Activated T-helper 1 cell treated with anti-CD3 and anti-CD28 coated beads, Interleukin-12 subunit alpha, Interleukin-12 subunit beta, Interleukin-2, Interleukin-4 antibody, amounts not matched to agents 30 ng/mL and 10 ng/mL and 1 ng/mL, durations not matched to agents 14 hours and 24 hours and 36 hours (primary cell): ENCODE measurements at places on chromosomes 6 and 20.

DNA sequence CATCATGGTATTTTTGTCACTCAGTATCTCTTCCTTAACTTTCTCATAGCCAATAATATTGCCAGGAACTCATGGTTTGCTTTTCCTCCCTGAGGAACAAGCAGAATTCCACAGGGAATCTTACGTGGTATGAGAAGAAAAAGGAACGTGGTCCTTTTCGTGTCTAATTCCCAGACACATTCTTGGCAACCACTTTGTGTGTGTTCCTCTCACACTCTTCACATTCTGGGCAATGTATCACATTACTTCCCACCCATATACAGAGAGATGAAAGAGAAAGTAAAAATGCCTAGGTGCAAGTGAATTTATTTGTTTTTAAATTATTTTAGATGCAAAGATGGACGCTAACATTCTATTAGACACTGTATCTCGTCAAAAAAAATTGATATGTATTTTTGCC, 102.7 kb downstream of the PTPRK start:
- no peak for DNase-seq

GRCh38 chr20:49420292-49420691, 62.2 kb downstream of the KCNB1 start:
- DNase-seq: no peak

DNA sequence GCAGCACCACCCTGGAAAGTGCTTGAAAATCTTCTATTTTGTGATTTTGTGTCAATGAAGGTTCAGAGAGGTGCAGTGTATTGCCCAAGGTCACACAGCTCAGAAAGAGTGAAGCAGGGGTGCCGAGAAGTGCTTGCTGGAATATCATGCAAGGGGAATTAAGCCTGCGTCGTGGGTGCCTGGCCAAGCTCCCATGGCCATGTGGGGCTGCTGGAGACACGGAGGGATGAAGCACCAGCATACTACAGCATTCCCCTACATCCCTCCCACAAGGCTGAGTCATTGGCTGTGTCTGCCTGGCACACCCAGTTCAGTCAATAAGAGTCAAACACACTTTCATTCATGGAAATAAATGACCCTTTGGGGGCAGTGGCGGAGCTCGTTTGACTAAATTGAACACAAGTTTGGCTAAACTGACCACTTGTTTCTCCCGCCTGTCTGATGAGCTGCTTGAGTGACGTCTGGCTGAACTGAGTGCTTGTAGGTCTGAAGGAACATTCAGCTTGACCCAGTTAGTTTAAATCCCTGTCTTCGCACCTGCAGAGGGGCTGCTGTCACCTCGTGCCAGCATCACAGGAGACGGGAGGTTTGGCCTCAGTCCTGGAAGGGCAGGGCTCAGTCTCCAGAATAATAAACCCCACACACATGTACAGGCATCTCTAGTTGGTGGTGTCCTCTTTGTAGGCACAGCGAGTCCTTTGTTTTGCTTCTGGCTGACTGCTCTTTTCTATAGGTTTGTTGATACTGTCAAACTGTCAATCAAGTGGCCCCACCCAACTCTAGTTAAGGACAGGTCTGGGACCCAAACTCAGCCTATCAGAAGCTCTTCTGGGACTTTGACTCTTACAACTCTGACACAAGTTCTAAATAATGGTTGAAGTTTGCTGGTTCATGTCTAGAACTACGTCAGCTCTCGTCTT, 8.4 kb upstream of the TGM2 start:
- no peak for DNase-seq

DNA sequence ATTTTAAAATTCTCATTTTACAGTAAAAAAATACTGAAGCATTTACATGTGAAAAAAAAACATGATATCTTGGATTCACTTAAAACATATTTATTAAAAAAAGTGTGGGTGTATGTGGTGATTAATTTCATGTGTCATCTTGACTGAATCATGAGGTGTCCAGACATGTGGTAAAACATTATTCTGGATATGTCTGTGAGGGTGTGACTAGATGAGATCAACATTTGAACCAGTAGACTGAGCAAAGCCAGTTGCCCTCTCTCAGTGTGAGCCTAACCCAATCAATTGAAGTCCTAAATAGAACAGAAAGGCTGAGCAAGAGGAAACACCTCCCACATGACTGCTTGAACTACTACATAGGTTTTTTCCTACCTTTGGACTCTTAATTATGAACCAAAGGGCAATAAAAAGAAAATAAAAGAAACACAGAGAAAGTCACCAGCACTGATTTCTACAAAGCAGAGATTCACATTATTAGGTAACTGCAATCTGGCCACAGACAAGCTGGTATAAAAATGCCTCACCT, 90.5 kb upstream of the VGLL2 start:
- DNase-seq: no peak

GRCh38 chr6:134722200-134722870, 227.6 kb downstream of the ALDH8A1 start:
- DNase-seq: no peak

DNA sequence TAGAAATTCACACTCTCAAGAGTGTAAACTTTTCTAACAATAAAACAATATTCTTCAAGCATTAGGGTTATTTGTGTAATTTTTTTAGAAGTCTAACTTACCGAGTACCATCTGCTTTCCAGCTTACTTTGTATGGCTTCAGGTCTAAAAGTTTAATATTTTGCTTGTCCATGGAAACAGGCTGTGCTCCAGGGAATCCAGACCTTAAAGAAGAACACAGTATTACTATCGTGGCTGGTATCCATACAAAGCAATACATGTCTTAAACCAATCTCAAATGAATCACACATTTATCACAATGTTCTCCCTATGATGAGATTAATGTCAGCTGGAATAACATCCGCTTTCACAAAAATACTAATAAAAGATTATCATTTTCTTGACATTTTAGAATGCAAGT, 73.0 kb downstream of the RNGTT start:
- DNase-seq: no peak

- DNase-seq: no peak
Observed at GRCh38 chr6:38234141-38234540, 405.6 kb downstream of the BTBD9 start.

DNA sequence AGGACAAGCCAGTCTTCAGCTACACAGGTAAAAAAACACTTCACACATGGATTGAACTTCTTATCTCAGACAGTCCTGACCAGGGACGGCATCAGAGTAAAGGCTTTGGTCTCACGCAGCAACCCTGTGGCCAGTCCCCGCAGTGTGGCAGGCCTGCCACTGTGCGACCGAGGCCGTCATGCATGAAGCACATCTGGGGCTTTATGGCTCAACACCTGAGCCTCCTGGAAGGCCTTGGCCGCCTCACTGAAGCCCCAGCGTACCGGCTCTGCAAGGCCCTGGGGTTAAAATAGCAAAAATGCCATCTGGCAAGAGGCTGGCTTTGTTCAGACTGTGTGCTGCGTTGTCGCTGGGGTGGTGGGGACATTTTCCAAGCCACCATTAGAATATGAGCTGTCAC, 32.8 kb downstream of the TBC1D7 start:
- no peak for DNase-seq

GRCh38 chr6:15329197-15329671, 83.4 kb downstream of the JARID2 start:
- no peak for DNase-seq

GRCh38 chr6:104281370-104281769, 578.3 kb downstream of the HACE1 start:
- no peak for DNase-seq

- no peak for DNase-seq
Observed at GRCh38 chr20:4384961-4385360, 336.7 kb upstream of the PRND start.

- DNase-seq: no peak
Observed at GRCh38 chr6:56852260-56853010, 102.5 kb upstream of the BEND6 start.

DNA sequence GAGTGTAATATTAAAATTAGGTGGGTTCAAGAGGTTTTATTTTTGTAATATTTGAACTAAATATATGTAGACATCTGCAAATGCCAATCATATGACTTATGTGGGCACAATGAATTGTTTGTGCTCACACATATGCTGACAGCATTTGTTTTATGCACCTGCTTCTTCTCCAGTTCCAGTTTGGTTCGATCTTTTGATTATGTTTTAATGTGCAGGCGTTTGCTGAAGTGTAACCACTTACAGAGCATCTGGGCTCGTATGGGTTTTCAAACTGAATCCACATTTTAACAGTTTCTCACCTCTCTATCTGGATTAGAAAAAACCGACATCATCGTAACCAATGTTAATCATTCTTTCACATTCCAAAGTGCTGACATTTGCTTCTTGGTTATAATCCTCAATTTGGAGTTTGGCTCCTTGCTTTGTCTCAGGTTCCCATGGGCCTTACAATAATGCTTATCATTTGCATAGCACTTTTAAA, 129.1 kb upstream of the SPACA1 start:
- DNase-seq: no peak

GRCh38 chr6:127794405-127794804, 106.5 kb downstream of the THEMIS start:
- DNase-seq: no peak

GRCh38 chr6:21305893-21306332, 287.6 kb upstream of the SOX4 start:
- no peak for DNase-seq

DNA sequence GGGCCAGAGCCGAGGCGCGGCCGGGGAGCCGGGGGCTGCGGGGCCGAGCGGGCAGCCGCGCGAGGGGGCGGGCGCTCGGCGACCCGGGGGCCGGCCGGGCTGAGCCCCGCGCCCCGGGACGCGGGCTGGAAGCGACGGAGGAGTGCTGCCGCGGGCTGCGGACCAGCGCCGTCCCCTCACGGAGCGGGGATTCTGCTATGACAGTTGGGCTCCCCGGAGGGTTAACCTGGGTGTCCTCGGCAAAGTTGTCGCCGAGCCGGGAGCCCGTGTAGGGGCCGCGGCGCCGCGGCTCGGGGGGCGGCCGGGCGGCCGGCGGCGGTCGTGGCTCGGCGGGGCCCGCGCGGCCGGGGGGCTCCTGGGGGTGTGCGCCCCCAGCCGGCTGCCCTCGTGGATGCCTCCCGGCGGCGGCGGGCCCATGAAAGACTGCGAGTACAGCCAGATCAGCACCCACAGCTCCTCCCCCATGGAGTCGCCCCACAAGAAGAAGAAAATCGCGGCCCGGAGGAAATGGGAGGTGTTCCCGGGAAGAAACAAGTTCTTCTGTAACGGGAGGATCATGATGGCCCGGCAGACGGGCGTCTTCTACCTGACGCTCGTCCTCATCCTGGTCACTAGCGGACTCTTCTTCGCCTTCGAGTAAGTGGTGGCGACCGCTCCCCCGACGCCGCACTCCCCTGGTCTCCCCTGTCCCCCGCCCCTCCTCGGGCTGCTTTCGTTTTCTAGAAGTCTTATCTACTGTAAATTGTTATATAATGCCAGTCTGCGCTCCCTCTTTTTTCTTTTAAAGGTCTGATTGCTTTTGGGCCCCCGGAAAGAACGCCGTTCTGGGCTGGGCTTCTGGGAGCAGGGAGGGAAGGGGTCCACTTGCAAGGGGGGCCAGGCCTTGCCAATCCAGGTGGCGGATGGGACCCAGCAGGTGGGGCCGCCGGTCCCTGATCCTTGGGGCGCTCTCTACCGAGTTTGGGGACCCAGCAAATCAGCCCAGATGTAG, 936 bp downstream of the ZDHHC14 start:
- peak; percentile 50 for DNase-seq

DNA sequence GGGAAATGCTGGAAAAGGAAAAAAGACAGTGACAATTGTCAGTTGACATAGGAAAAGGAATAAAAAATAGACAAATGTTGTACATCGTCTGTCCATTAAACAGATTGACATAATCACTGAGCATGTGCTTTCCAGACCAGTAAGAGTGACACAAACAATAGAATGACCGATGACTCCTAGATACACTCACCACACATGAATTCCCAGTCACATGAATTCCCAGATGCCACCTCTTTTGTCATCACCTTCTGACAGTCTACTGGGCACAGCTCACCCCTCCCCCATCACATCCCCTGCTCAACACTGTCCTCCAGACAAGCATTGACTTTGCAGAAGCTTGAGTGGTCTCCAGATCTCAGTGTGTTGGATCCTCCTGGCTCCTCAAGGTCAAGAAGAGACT, 25.9 kb downstream of the POM121L2 start:
- no peak for DNase-seq

GRCh38 chr20:9214685-9215084, 145.8 kb downstream of the PLCB4 start:
- DNase-seq: no peak

GRCh38 chr20:43981540-43981939, 66.9 kb downstream of the TOX2 start:
- no peak for DNase-seq

DNA sequence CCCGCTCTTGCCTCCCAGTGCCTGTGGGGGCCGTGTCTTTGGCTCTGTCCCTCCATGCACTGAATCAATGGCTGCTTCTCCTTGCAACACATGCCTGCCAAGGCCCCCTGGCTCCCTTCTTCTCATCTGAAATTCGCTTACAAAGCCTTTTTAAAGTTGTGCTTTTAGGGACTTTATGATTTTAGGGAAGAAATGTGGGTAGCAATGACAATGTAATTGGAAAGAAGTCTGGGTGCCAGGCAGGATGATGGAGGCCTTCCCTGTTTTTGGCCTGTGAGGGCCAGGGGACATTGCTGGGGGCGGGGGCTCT, 151.3 kb upstream of the RNF24 start:
- DNase-seq: no peak

DNA sequence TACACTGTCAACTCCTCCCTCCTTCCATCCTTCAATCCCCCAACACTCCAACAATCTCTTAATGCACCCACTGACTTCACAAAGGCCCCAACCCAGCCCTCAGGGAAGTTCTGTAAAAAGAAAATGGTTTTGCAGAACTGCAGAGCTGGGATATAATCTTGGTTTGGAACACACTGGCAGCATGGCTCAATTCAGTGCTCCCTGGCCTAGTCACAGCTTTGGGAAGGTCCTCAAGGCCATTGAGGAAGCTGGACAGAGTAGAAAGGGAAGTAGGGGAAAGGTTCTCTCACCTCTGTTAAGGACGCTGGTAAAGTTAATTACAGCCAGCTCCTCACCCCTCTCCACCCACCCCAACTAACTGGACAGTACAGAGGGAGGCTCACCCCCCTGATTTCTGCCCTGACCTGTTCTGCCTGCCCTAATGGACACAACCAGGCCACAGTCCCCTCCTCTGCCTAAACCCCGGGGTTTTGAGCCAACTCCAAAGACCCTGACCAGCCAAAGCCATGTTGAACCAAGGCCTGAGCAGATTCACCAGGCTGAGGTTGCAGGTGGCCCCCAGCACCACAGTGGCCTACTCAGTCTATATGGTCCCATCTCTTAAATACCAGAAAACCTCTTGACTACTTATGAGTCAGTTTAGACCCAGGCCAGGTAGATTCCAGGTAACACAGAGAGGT, 49.2 kb downstream of the MAFB start:
- no peak for DNase-seq

DNA sequence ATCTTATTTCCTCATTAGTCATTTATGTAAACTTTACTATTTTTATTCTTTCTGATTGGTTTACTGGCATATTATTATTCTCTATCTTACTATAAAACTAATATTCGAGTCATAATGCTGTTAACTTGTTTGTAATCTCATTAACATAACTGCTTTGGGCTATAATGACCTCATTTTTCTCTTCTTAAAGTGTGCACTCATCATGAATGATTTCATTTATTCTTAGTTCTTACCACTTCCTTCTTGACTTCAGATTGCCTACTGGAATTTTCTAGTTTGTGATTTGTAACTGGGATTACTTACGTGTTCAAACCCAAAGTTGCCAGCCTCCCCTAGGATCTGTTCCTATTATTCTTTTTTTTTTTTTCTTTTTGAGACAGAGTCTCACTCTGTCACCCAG, 91.8 kb upstream of the TNFAIP3 start:
- no peak for DNase-seq

GRCh38 chr6:2264932-2265331, 19.5 kb upstream of the GMDS start:
- DNase-seq: no peak
